ENCODE measurements at places on chromosomes 6 and 20.

DNA sequence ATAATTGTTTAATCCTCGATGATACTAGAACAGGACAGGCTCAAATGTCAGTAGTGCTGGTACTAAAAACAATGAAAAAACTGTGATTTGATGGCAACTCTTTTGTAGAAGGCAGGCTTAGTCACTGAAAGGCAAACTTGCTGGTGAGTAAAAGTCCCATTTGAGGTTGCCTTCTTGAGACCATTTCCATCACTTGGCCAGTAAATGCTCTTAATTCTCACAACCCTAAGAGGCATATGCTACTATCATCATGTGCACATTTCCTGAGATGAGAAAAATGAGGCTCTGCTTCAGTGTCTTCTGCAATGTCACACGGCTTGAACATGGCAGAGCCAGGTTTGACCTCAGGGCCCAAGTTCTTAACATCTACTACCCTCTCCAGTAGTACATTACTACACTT is 9.9 kb downstream of the AKIRIN2 start:
- no peak for DNase-seq

- DNase-seq = no peak
Observed at GRCh38 chr6:150535151-150535804, 64.4 kb upstream of the PLEKHG1 start.

- no peak for DNase-seq
Observed at GRCh38 chr6:11265932-11266331, 33.5 kb upstream of the NEDD9 start.

GRCh38 chr6:149830731-149831307 is 33.3 kb downstream of the LRP11 start:
- no peak for DNase-seq

DNA sequence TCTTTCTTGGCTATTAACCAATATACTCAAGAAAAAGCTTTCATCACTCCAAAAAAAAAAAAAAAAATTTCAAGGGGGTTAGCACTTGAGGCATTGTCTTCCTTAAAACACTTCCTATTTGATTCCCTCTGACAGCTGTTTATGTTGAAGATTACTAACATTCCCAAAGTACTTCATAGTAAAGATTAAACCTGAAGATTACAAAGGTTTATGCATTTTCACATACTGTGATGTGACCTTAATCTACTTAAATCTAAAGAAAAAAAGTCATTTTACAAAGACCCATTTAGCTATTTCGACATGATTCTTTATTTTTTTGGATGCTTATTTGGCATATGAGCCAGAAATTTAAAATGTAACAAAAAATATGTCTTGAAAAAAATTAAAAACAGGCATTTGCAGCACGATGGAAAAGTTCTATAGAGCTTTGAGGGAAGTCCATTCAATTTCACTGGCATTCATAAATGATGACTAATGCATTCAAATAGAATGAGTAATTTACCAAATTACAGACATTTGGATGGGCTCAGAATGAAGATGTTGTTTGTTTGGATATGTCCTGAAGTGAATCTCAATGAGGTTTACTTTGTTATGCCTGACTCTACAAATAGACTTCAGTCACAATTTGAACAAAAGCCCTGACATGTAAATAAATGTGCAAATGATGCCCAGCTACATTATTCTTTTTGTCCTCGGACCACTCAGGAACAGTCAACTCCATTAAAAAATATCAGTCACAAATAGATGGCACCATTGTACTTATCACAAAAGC is 674.6 kb upstream of the MARCKS start:
- no peak for DNase-seq
